D341Med (cell line): ENCODE measurements at places on chromosomes 12 and 14.

DNA sequence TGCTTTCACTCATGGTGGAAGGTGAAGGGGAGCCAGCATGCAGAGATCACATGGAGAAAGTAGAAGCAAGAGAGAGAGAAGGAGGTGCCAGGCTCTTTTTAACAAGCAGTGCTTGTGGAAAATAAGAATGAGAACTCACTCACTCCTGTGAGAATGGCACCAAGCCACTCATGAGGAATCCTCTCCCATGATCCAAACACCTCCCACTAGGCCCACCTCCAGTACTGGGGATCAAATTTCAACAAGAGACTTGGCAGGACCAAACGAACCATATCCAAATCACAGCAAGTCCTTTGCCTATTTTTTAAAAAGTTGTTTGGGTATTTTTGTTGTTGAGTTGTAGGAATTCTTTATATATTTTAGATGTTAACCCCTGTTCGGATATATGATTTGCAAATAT, 245.9 kb upstream of the ARID2 start:
- DNase-seq: no peak

DNA sequence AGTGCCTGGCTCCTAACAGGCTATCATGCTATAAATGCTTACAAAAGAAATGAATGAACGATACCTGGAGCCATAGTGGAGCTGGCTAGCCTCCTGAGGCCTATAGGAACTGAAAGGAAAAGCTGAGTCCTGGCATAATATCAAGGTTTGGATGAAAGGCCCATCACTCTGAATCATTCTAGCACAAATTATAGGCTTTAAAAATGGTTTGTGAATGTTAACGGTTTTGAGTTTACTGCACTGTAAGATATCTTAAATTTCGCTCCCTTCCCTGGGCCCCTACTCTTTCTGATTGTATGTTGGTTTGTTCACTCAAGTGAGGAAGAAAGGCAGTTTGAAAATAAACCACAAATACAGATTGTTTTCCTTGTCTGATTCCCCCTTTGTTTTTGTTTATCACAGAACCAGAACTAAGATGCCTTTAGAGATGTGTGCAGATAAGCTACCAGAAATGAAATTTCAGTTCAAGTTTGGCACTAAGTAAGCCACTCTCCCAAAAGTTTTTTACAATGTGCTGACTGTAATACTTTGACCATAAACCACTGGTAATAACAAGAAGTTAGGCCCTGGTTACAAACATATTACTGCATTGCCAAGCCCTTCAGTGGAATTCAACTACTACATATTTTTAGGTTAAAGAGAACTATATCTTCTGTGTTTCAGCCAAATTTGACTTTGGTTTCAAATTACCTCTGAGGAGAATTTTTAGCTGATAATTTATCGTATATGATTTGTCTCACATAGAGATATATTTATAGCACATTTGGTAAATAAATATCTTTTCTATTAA, 89.5 kb downstream of the ALX1 start:
- DNase-seq: no peak

- peak; percentile 50 for DNase-seq
These were observed 900.9 kb downstream of the FLRT2 start for GRCh38 chr14:86430853-86431252.

DNA sequence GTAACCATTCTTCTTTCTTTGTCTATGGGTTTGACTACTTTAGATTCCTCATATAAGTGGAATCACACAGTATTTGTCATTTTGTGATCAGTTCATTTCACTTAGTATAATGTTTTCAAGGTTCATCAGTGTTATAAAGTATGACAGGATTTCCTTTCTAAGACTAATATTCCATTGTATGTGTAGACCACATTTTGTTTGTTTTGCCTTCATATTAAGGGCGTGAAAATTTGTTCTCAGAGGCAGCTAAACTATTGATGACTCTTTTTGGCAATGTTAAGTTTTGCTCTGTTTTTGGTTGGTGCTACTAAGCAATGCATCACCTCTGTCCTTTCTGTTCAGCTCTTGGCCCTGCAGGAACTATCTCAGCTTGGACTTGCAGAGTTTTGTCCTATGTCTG, 1.7 kb upstream of the KLRG1 start:
- no peak for DNase-seq

DNA sequence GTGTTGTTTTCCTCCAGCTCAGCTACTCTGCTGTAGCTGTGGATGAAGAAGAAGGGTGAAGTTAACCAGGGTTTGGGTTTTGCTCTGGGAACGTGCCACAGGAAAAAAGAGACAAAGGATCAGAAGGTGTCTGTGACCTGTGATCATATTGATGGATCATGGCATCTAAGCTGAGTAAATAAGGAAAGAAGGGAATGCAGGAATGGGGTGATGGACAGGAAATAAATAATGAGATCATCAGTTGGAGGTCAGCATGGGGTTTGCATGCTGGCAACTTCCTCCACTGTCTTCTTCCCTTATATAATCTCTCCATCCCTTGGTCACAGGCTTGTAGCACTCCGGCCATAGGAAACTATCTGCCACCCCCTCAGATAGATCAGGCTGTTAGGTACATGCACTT, 430.3 kb upstream of the PDE3A start:
- no peak for DNase-seq

- DNase-seq: no peak
These were observed 241.9 kb downstream of the PAWR start for GRCh38 chr12:79448816-79449215.

DNA sequence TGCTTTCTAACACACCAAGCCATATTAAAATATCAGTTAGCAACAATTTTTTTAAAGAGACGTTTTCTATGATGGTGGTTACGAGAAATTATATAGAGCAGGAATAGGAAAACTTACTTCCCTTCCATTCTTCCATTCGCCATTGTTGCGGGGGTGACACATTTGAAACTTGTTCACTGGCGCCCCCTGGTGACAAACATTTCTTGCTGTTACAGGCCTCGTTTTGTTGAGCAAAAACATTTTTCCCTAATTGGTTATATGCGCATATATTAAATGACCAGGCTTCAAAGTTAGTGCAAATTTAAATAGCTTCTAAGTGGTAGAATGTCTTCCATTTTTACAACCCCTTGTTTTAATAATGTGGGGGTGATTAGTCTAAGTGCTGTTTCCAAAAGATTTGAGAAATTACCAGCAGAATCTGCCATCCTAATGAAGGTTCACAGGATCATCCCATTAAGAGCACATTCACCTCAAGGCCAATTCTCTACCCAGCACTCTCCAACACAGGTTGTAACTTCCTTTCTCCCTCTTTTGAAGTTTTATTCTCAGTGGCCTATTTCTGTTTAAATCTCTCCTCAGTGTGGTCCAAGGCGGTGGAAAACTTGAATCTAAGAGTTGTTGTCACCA, 1124.7 kb downstream of the FLRT2 start:
- DNase-seq: peak; percentile 55

DNA sequence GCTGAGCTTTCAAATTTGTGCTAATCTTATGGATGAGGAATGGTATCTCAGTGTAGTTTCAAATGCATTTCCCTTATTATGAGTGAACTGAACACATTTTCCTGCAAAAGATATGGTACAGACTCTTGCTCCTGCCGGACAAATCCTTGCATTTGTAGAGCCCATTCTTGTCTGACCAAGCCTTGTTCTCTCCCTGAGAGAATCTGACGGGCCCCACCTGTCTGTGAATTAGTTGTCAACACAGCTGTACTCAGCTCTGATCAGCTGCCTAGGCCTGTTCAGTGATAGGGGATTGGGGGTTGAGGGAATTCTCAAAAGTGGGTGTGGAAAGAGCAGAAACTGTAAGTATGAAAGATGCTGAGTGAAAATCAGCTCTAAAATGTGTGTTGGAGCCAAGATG, 42.8 kb upstream of the SCN8A start:
- no peak for DNase-seq

DNA sequence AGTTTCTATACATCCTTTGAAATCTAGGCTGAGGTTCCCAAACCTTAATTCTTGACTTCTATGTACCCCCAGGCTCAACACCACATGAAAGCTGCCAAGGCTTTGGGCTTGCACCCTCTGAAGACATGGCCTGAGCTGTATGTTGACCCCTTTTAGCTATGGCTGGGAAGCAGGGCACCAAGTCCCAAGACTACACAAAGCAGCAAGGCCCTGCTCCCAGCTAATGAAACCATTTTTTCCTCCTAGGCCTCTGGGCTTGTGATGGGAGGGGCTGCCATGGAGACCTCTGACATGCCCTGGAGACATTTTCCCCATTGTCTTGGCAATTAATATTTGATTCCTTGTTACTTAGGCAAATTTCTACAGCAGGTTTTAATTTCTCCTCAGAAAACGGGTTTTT, 207.0 kb downstream of the ADAMTS20 start:
- no peak for DNase-seq

- no peak for DNase-seq
These were observed 8.6 kb downstream of the RAN start for GRCh38 chr12:130880411-130880885.

- DNase-seq: no peak
These were observed 479.1 kb downstream of the ATP23 start for GRCh38 chr12:58420503-58420902.

DNA sequence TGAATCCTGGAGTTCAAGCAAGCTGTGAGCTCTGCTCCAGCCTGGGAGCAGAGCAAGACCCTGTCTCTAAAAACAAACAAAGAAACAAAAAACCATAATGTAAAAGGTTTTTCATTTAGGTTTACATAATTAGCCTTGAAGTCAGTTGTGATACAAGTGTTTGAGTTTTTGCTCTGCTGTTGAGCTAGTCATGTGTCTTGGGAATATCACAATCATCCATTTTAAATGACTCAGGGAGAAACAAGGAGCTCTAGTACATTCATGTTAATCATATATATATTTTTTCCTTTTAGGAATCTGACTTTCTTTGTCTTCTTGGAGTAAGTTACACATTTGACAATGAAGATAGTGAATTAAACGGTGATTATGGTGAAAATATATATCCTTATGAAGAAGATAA, 12.9 kb downstream of the MIA2 start:
- no peak for DNase-seq

GRCh38 chr12:25743679-25744215, 190.7 kb upstream of the LMNTD1 start:
- no peak for DNase-seq

DNA sequence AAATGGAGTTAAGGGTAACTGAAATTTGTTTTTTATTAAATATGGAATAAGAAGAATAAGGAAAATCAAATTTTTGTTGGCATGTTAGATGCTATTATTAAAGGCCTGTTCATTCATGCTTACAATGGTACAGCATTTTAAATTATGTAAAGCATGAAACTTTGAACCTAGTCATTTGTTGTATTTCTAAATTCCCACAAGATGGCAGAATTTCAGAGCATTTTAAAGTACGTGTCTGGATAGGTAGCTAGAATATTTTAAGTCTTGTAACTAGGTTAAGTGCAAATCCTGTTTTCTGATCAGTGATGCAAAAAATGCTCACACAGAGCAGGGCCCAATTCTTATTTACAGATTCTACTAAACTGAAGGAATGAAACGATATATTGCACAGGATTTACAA, 585.6 kb upstream of the MIS18BP1 start:
- no peak for DNase-seq

DNA sequence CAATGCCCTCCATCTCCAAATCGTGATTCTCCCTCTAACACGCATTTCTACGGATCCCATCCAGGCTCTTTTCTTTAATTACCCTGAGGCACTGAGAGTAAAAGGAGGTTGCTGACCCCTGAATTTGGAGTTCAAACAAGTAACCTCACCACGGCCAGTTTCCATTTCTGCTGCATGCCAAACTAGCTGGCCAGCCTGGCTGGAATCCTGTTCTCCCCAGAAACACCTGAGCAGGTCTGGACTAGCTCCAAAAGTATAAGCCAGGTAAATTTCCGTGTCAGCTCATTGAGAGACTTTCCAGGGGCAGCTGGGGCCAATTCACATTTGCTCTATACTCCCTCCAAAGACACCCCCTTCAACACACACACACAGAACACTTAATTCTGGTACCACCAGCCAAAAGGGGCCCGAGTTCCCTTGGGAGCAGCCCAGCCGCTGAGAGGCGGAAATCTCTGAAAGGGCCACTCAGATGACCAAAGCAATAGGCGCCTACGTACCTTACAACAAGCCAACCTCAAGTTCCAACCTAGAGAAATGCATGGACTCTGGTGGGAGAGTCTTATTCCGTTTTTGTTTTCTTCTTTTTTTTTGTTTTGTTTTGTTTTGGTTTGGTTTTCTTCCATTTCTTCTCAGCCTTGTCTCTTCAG, 131.4 kb downstream of the NDUFA12 start:
- DNase-seq: no peak

GRCh38 chr14:100283984-100284881, 22.0 kb downstream of the SLC25A29 start:
- peak; percentile 31 for DNase-seq

DNA sequence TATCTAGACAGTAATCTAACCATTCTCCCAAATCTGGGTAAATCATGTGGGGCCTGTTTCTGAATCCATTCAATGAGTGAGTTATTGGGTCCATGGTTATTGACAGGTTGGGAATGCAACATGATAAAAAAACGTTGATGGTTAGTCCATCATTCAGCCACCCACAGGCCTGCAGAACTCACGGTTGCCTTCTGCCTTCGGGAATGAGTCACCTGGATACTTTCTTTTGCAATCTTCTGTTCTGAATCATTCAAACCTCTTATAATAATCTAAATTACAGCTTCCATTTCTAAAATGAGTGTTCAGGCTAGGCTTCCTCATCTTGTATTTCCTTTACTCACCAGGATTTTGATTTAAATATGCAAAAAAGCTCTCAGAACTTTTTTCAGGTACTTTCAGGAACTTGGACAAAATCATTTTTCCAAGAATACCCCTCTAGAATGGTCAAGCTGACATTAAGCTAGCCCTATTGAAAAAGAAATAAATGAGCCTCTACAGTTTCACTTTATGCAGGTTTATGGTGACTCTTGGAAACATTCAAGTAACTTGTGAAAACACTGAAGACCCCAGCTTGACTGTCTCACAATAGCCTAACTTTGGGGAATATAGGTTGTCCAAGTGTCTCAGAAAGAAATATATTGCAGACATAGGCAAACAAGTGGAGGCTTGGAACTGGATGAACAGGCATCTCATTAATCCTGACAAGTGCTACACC, 94.4 kb downstream of the KCNK10 start:
- no peak for DNase-seq

DNA sequence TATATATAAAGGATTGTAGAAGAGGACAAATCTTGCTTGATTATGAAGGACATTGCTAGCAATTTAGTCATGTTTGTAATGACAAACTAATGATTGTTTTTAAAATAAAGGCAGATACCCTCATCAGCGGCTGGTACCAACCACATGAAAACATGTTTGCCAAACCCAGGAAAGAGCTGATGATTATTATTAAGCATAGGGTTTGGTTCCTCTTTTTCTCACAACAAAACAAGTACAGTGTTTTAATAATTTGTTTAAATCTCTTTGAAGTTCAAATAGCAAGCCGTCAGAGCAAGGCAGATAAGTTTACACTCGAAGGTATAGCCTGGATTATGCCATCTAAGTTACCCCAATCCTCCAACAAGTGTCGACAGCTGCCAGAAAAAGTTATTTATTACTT, 5.3 kb upstream of the SINHCAF start:
- DNase-seq: no peak

GRCh38 chr12:103353913-103354312, 141.9 kb downstream of the C12orf42 start:
- DNase-seq: no peak
